ENCODE measurements at places on chromosomes 16 and 17.

DNA sequence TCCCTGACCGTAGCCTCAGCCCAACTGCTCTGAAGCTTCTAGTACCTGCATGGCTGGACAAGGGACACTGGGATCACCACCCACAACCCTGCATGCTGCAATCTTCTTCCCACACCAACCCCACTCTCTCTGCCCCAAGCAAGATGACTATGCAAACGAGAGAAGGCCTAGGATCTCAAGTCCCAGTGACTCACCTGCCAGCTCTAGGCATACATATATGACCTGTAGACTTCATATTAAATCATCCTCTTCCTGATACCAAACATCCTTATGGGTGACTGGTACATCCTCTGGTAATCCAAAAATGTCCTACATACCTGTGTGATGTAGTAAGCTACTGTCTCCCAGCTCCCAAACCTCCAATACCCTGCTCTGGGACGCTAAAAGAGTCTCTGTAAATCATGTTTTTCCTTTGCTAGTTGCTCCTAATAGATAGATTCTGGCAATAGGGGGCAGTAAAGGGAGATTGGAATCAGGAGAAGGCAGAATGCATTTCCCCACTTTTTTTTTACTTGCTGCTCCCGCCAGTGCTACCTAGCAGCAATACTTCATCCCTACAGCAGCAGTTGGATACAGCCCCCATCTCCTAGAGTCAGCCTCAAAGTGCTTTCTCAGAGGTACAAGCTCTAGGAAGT is 43.4 kb upstream of the SOX9 start:
- DNase-seq, result no peak

- DNase-seq, result no peak
Measured at GRCh38 chr17:38320482-38320881, 23.3 kb downstream of the GPR179 start.

DNA sequence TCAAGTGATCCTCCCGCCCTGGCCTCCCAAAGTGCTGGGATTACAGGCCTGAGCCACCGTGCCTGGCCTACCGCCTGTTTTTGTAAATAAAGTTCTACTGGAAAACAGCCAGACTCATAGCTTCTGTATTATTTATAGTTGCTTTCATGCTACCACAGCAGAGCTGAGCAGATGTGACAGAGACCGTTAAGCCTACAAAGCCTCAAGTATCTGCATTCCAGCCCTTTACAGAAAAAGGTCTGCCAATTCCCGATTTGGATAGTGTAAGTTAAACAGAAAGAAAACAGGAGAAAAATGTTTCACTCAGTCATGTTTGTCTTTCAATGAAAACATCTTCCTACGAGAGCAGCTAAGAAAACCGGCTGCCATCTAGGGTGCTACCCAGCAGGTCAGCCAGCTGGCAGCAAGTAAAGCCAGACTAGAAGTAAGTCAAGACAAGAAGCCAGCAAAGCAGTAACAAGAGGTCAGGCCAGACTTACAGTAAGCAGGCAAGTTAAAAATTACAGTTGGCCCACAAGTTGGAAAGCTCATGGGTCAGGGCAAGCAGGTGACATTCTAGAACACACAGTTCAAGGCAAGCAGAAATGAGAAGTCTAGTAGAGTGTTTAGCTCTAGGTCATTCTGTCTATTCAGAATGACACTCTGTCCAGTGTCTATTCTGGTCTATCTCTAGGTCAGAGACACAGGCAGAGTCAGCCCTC is 17.7 kb downstream of the NCBP3 start:
- no peak for DNase-seq

- no peak for DNase-seq
Measured at GRCh38 chr17:27396045-27396444, 60.2 kb upstream of the KSR1 start.

DNA sequence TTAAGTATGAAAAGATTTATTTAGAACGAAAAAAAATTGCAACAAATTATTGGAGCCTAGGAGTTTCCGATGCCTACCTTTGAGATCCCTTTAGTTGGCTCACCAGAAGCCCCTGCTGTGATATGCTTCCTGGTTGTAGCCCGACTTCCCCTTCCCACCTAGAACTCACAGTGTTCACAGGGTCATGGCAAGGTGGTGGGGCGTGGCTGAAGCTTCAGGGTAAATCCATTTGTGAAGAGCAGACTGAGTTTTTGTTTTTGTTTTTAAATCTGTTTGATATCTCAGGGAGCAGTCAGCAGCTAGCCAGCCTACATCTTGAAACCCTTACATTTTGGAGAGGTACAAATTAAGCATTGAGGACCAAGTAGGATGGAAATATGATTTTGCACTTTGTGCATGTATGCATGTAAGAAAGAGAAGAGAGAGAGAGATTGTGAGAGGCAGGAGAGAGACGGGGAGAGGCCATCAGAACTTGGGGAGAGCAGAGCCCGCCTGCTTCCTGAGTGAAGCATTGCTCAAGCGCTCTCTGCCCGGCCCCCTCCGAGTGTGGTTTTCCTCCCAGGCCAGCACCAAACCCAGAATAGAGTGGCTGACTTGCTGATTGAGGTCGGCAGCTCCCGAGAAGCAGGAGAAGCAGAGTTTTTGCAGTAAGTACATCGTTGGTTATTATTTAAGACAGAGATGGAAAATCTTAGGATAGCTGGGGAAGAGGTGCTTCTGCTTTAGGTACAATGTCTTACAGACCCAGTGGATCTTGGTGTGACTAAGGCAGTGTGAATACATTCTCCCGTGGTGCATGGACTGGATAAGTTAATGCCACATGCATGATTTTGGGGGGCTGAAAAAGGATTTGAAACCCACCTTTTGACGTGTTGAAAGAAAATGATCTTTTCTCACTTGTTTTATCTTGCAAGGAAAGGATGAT is 64.2 kb downstream of the SPECC1 start:
- DNase-seq, result peak; percentile 4

DNA sequence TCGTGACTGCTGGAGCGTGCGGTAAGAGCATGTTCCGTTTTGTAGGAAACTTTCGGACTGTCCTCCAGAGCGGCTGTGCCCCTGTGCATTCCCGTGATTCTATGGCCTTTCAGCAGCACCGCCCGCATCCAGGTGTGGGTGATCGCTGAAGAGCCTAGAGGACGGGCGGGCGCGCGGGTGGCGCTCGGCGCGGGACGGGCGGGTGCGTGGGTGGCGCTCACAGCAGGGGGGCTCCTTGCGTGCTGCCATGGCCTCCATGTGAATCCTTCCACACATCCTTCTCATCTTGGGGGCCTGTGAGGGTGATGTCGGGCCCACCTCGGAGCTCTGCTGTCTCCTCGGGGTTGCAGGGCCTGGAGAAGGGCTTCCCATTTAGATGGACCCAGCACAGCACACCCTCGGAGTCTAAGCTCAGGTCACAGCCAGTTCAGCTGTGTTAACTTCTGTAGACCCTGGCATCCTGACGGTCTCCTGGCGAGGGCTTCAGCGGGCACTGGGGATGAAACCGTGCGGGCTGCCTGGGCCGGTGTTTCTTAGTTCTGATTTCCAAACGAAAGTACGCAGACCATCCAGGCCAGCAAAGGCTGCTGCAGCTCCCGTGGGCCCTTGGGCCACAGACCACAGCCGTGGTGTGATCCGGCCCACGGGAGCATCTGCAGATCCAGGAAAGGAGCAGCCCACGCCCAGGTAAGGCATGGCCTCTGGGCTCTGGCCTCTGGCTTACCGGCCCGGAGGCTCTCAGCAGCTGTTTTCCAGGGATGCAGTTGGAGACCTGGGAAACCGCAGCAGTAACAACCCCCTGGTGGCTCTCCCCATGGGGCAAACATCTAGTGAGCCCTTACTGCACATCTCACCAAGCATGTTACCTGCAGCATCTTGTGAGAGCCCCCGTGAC is 339.4 kb downstream of the FOXL1 start:
- DNase-seq, result no peak

GRCh38 chr17:76537578-76538280 is at the start of gene CYGB:
TSS of gene CYGB (minus strand) at chr17:76537709. CDS start at chr17:76537542, 167 bp downstream.
- no peak for DNase-seq

DNA sequence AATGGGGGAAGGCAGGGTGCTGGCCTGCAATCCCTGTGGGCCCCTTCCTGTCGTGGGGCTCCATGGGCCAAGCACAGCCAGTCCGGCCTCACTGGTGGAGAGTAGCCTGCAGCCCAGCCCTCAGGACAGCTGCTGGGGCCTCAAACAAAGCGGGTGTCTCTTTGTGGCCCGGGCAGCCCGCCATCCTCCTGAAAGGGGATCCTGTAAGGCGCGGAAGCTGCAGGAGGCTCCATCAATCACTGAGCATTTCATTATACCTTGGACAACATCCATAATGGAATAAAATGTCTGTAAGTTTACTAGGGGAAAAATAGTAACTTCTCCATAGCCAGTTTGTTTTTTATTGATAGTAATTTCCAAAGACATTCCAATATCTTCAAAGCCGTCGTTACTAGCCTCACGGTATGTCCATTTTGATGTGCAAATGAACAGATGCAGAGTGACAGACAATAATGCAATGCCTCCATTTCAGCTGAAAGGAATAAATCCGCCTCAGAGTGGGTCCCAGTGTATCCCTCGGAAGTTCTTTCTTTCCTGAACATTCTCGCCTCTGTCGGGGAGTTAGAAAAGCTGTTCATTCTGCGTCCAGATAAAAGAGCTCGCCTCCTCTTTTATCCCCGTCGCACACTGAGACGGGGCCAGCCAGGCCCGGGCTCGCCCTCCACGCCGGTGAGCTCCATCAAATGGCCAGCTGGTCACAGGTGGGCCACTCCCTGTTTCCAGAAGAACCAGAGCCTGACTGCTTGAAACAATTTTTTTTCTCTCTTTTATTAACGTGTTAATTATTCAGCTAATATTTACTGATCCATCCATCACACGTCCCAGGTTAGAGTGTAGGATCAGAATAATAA is 14.4 kb downstream of the WSCD1 start:
- no peak for DNase-seq

GRCh38 chr17:9206741-9207332 is 185.5 kb downstream of the NTN1 start:
- DNase-seq, result no peak

GRCh38 chr17:50466371-50467113 is 2.1 kb downstream of the CHAD start:
- DNase-seq, result no peak

GRCh38 chr17:72813481-72813880 is 279.0 kb downstream of the SLC39A11 start:
- no peak for DNase-seq

- no peak for DNase-seq
Measured at GRCh38 chr16:55323637-55324271, at the start of gene IRX6. TSS of gene IRX6 (plus strand) at chr16:55324203. CDS start at chr16:55325092, 889 bp downstream.

GRCh38 chr16:278863-279366 is 1.5 kb upstream of the ARHGDIG start:
- no peak for DNase-seq

DNA sequence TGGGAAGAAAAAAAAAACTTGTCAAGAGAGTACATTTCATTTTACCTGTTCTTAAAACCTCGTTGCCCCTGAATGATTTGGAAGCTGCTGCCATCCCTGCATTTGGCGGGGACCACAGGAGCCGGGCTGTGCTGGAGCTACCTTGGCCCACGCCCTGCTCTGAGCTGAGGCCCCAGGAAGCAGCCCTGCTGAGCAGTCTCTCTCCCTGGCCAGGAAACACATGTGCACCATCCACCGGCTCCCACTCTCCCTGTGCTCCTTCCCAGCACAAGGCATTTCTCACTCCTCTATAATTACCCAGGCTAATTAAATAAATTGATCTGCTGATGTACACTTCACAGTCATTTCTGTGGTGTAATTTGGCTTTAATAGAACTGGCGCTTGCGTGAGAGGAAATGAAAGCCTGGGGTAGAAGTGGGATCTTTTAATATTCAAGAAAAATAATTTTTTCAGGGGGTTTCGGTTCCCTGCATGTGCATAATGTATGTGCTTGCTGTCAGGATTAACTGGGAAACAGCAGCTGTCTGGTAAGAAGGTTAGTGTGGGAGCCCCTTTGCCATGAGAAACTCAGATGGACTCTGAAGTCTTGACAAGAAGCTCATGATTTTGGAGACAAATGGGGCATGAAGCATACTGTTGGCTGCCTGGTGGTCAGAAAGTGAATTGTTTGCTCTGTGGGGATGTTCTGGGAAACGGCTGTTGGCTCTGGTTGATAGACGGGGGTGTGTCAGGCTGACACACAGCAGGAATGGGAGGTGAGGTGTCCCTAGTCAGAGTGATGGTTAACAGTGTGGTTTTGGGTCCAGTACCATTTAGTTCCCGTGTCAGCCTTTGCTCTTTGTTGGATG is 252.3 kb upstream of the EEF2KMT start:
- DNase-seq, result no peak

- no peak for DNase-seq
Measured at GRCh38 chr17:13865650-13866049, 203.7 kb upstream of the COX10 start.

DNA sequence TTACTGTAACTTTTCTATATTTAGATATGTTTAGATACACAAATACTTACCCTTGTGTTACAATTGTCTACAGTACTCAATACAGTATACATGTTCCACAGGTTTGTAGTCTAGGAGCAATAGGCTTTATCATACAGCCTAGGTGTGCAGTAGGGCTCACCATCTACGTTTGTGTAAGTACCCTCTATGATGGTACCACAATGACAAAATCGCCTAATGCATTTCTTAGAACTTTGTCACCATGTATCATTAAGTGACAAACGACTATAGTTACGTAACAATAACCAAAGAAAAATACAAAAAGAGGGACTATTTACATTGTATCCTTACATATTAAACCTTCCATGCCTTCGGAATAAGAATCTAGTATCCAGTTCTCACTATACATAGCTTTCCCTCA is 8.0 kb downstream of the STAT5B start:
- DNase-seq, result no peak

- no peak for DNase-seq
Measured at GRCh38 chr17:40286473-40286872, 1.2 kb upstream of the CDC6 start.

DNA sequence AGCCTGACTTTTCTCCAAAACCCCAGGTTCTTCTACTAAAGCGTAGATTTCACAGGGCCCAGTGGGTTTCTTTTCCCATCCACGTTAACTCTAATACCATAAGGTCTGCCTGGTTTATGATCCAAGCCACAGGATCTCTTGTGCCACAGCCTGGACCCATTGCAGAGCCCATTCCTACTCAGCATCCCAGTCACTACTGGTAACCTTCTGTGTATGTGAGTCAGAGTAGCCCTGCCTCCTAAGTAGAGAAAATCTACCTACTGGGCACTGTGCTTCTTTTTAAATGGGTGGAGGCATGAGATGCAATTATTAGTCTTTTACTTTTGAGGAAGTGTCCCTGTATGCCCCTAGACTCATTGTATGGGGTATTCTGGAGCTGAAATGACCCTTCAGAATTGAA is 13.5 kb downstream of the CCL11 start:
- DNase-seq, result no peak
